ENCODE measurements at places on chromosomes 6 and 20.

DNA sequence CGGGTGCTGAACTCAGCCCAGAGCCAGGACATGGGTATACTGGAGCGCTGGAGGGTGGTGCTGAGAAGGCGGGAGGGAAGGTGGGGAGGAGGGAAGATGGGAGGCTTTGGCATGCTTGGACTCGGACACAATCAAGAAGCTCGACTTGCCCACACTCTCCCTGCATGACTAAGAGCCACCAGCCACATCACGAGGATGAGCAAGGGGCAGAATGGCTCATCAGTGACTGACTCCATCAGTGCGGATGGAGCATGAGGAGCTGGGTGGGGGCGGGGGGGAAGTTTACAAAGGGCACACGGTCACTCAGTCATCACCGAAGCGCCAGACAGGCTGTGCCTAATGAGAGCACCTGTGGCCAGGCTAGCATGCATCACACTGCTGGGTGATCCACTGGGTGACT lies 222.8 kb downstream of the KIF16B start:
- no peak for DNase-seq

GRCh38 chr20:23410916-23411695 lies 10.2 kb downstream of the NAPB start:
- DNase-seq, result no peak

DNA sequence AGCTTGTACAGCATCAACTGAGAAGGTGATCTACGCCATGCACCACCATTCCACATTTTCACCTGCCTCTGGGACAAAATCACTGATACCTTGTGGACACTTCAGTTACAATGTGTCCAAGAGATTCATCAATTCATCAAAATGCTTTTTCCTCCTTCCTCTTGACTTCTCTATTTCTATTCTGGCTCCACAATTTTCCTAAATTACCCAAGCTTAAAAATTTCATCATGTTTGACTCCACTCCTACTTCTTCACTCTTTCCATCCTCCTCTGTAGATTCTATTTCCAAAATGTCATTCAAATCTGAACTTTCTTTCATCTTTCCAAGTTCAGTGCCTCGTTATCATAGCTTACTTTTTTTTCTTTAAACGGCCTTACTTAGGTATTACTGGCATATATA lies 172.2 kb downstream of the BTBD9 start:
- no peak for DNase-seq

- peak; percentile 40 for DNase-seq
Observed at GRCh38 chr6:13624871-13625288, 9.7 kb downstream of the NOL7 start.

DNA sequence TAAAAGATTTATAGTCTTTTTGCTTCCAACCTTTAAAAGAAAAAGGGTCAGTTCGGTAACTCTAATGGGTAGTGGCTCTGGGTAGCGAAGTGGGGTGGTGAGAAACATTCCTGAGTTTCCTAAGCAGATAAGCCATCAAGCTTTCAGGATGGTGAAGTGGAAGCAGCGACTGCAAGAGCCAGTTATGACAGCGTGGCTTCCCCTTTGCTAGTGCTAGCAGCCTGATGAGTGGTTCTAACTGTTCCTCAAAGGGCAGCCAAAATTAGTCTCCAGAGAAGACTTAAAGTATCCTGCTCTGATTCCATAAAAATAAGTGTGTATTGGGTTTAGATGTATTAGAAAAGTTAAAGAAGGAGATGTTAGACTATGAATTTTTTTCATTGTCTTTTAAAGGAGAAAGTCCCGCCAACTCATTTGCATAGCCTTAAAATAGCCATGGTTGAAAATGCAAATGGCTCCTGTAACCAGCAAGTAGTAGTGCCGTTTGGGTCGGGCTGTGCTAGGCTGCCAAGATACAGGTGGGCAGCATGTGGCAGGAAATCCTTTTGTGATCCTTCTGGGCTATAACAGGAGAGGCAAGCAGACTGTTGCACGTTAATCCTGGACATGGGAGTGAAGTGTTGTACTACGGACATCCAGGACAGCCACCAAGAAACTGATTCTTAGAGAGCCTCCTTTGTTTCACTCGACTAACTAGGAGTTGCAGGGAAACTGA lies 18.0 kb downstream of the ELOVL2 start:
- no peak for DNase-seq

- no peak for DNase-seq
Observed at GRCh38 chr6:82144852-82145340, 102.6 kb downstream of the IBTK start.

- no peak for DNase-seq
Observed at GRCh38 chr6:127458817-127459216, 372 bp downstream of the KIAA0408 start.

- peak; percentile 41 for DNase-seq
Observed at GRCh38 chr6:20542927-20543602, 8.8 kb downstream of the CDKAL1 start.

DNA sequence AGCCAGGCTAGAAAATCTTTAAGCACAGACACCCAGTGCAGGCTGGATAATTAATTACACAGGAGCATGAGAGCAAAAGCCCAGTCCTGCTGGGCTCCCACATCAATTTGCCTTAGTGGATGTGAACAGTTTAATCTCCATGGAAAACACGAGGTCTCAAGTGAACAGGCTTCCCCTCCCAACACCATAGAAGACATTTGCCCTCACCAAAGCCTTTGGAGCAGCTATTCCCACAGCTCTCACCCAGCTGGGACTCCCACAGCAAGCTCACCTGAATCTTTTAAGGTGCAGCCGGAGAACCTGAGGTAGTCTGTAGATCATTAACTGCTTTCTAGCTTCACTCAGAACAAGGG lies 12.0 kb downstream of the TOMM6 start:
- DNase-seq, result no peak

DNA sequence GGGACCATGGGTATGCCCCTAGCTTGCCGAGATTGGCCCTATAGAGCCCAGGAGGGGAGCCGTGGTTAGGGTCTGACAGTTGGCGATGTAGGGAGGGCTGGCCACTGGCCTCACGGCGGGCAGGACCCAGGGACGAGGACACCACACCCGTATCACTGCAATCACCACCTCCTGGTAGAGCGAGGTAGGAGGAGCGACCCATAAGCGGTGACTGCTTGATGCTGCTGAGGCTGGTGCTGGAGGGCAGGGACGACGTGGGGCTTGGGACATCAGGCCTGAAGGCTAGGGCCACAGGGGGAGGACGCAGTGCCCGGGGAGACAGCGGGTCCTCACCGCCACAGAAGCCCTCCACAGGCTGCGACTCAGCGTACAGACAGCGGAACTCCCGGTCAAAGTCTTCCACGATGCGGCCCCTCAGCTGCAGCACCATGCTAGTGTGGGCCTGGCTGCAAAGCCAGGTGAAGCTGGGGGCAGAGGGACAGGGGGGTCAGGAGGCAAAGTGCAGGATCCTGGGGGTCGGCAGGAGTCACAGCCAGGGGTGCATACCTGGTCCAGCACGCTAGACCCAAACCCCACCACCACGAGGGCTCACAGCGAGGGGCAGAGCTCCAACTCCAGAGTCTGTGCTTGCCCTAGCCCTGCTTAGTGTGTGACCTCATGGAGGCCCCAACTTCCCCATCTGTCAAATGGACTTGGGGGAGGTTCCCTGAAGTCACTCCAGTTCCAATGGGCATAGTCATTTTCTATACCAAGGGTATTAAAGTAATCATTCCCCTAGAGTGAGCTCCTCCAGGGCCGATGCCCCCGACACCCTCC lies 3.1 kb upstream of the EIF6 start:
- no peak for DNase-seq

DNA sequence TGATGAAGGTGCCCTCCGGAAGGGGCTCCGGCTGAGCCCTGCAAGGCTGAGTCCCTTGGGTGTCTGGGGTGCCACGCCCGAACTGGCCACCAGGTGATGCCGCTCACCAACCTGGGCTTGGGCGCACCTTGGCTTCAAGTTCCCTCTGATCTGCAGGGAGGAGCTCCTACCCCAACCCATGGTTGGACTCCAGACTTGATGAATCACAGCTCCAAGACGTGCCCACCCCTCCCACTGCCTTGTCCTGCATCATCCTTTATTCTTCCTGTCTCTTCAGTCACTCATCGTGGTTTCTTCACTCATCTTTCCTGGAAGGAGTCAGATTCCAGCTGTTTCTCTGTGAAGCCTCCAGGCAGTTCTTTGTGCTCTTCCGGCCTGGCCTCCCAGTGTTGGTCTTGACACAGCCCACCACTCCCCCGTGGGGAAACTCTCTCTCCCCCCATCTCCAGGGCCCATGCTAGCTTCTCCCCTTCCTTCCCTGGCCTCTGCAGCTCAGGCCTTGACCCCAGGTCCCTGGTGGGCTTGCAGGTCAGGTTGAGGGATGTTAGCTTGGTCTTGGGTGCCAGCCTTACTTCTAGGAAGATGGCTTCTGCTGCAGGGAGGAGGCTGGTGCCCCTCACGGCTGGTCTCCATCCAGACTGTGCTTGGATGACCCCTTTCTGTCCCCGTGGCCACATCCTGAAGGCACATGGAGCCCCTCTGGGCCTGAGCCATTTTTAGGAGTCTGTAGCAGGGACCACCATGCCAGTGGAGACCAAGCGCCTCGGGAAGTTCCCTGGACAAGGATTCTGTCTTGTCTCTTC lies 2.6 kb upstream of the ZBP1 start:
- DNase-seq, result peak; percentile 62

DNA sequence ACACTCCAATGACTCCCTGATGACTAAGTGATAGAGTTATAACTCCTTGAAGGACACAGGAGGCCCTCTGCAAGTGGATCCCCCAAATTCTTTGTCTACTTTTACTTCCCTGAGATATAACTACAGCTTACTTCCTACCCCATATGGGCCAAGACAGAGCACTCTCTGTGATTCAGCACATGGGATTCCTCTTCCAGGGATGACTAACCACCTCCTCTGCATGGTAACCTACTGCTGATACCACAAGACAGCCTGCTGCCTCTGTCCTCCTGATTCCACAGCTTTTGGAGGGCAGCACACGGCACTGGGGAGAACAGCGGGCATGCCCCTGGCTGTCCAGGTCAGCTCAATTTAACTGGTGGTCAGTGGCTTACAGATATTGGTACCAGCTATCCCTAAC lies 675.7 kb upstream of the AGPAT4 start:
- no peak for DNase-seq

GRCh38 chr6:39225946-39226437 lies 3.3 kb downstream of the KCNK5 start:
- no peak for DNase-seq

- DNase-seq, result no peak
Observed at GRCh38 chr6:106183430-106183829, 97.3 kb downstream of the PRDM1 start.

DNA sequence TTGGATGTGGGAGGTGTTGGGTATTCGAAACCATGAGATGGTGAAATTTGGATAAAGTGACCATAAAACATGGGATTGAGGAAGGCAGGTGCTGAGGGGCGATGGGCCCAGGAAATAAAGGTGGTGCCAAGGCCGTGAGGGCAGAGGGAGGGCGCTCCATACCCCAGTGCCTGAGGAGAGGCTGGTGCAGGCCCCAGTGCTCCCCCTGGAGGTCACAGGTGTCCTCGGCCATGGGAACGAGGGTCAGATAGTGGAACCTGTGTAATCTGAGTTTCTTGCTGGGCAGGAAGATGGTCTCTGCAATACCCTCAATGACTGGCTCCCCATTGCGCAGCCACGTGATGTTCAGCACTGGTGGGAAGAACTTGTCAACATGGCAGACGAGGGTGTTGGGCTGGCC lies 16.2 kb downstream of the HLA-DPB1 start:
- peak; percentile 66 for DNase-seq

DNA sequence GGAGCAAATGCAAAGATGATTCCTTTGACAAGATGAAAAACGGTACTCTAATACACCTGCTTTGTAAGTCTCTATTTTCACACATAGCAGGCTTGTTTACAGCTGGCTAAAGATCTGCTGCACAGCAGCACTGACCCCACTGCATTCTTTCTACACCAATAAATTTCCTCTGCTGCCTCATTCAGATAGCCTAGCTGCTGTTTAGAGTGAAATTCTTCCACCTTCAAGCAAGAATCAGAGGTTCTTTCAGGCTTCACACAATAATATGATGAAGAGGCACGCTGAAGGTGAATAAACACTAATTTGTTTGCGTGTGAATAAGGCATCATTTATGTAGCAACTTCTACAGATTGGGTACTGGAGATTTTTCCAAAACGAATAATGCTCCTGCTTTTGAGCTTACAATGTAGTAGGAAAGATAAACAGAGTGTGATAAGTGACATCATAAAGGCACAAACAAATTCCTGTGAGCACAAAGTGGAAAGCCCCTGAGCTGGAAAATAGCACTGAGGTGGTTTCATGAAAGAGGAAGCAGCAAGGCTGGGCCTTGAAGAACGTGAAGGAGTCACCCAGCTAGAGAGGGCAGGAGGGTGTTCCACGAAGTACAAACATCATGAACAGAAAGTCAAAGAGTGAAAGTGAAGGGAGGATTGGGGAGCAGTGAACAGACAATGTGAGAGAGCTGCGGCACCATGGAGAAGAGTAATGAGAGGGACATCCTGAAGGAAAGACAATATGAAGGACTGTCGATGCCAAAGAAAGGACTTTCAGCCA lies 543.4 kb downstream of the CD83 start:
- DNase-seq, result peak; percentile 29

DNA sequence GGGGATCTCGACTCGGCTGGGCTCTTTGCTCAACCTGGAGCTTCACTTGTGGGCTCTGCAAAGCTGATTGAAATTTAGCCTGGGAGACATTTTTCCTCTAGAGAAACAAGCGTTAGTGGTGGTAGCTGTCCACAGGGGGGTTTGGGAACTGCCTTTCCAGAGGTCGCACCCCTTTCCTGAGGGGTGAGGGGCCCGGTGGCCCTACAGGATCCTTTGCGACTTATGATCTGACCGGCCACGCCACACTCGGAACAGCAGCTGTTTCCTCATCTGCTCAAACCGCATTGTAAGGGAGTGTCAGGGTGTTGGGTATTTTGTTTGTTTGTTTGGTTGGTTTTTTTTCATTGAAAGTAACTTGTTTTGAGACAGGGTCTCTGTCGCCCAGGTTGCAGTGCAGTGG lies 21.0 kb downstream of the PNLDC1 start:
- DNase-seq, result no peak

DNA sequence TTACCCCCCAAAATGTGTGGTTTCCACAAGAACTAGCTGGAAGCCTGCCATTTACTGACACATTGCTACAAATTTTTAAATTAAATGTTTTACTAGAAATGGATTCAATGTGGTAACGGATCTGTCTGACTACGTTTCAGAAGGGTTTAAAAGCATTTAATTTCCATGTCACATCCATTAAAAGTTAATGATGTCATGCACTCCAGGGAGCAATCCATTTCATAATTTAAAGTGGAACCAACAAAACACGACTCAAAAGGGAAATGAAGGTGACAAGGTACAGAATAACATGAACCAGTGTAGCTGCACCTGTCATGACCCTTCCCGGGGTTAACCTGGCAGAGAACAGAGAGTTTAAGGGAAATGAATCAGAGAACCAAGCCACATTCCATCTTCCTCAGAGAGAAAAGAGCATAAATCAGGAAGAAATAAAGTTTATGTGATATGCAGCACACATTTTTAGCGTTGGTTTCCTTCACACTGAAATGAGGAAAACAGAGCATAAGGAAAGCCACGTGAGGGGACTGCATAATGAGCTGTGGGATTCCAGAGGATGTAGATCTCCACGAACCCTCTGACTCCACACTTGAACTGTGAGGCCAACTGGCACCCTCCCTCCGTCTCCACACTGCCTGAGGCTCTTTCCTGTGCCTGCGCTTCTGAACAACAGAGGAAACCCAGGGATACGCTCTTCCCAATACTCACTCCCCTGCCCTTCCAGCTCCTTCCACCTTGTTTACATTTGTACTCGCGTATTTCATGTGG lies 170.3 kb upstream of the AHI1 start:
- no peak for DNase-seq
